ENCODE measurements at places on chromosomes 2 and 18. TPM values are rescaled to one million over a fixed set of nuclear protein-coding genes. Genes with fewer than 3 reads are reported as not detected.

ST8SIA3 gene
- total RNA-seq, result not detected

ASXL3 gene
- 0.13 TPM for total RNA-seq

CDKL4 gene
- total RNA-seq, result 1.7 TPM

CHN1 gene
- 4.4 TPM for total RNA-seq

ARHGAP15 gene
- not detected for total RNA-seq

INPP5D gene
- 0.56 TPM for total RNA-seq

OTOS gene
- total RNA-seq, result not detected

RAMP1 gene
- total RNA-seq, result 14.9 TPM

Data from aortic smooth muscle cell (primary cell).